ENCODE measurements at places on chromosomes 13 and 19.

GRCh38 chr13:51550151-51550550 is 34.1 kb upstream of the WDFY2 start:
- peaks cover 2% of the 10 kb centered on the region for H3K36me3 ChIP-seq
- H3K4me1 ChIP-seq, result peaks cover 6% of the 10 kb centered on the region
- peaks cover 2% of the 10 kb centered on the region for H3K27me3 ChIP-seq

DNA sequence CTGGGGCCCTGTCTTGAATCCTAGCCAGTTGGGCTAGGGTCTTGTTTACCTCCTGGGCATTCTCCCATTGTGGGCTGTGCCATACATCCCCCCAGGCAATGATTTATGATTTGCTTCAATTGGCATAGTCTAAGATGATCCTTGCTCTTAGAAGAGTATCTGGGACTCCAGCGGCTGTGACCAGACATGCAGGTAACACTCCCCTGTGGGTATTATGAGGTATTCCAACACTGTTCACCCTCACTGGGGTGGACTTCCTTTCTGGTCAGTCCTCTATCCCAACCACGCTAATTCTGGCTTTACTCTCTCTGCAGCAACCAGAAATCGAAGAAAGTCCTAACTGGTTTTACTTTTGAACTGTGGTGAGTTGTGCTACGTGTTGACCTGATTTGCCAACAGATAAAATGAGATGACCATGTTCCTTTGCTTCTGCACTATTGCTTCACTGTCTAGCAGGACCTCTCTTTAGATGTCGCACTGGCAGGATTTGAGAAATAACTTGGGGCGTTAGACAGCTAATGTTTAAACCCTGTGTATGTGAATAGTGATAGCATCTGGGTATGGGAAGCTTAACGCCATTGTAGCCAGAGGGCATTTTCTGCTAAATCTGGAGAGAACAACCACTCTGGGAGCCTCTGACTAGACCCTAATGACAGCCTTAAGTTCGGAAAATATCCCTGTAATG is 6.7 kb upstream of the LRCH1 start:
- H3K4me3 ChIP-seq, result no peak overlapping the region
- no peak for DNase-seq
- peaks cover 10% of the 10 kb centered on the region for H3K4me1 ChIP-seq
- H3K36me3 ChIP-seq, result no peaks in the 10 kb centered on the region
- H3K27ac ChIP-seq, result no peak overlapping the region
- H3K27me3 ChIP-seq, result peaks cover 15% of the 10 kb centered on the region

GRCh38 chr19:47493378-47494210 is 9.6 kb upstream of the KPTN start:
- no peaks in the 10 kb centered on the region for H3K27me3 ChIP-seq
- peaks cover 2% of the 10 kb centered on the region for H3K4me1 ChIP-seq
- H3K36me3 ChIP-seq, result peaks cover 31% of the 10 kb centered on the region
- DNase-seq, result no peak
- no peak overlapping the region for H3K27ac ChIP-seq

DNA sequence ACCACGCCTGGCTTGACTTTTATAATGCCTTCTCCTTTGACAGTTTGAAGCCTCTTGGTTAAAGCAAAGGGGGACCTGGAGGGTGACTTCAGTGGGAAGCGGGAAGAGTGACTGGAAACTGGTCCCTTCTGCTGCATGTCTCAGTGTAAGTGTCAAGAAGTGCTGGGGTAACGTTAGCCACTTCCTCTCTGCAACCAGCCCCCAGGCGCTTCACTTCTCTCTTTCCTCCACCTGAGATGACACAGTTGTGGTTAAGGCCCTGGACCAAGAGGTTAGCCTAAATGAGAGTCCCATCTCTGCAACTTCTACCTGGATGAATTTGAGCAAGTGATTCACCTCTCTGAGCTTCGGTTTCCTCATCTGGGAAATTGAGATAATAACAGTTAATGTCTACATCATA is 16.3 kb downstream of the LEUTX start:
- no peak for DNase-seq
- H3K36me3 ChIP-seq, result no peaks in the 10 kb centered on the region
- H3K4me3 ChIP-seq, result no peak overlapping the region
- no peak overlapping the region for H3K27ac ChIP-seq

- H3K36me3 ChIP-seq, result peaks cover 19% of the 10 kb centered on the region
- no peaks in the 10 kb centered on the region for H3K27me3 ChIP-seq
- peaks cover 42% of the 10 kb centered on the region for H3K4me1 ChIP-seq
- peak overlapping the region; percentile 54 for H3K27ac ChIP-seq
- no peak for DNase-seq
These were observed 3.4 kb downstream of the URI1 start for GRCh38 chr19:29945433-29945832.

DNA sequence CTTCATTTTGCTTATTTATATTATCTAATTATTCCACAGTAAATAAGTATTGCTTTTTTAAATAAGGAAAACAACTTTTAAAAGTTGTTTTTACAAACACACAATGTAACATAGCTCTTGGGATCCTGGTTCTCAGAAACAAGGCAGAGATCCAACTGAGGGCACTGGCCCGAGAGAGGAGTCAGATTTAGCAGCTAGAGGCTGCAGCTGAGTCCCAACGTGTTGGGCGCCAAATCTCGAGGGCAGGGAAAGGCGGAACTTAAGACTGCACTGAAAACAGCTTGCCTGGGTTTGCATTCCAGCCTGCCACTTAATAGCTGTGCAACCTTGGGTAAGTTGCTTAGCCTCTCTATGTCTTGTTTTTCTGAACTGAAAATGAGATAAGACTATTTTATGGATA is 16.4 kb upstream of the WASF3 start:
- no peak overlapping the region for H3K4me3 ChIP-seq
- no peak overlapping the region for H3K27ac ChIP-seq
- no peak for DNase-seq
- no peaks in the 10 kb centered on the region for H3K4me1 ChIP-seq
- H3K27me3 ChIP-seq, result peaks cover 4% of the 10 kb centered on the region

GRCh38 chr19:57096685-57097361 is 23.0 kb upstream of the USP29 start:
- H3K4me3 ChIP-seq, result no peak overlapping the region
- H3K27me3 ChIP-seq, result no peaks in the 10 kb centered on the region
- H3K4me1 ChIP-seq, result no peaks in the 10 kb centered on the region
- DNase-seq, result no peak
- no peak overlapping the region for H3K27ac ChIP-seq
- H3K36me3 ChIP-seq, result peaks cover 2% of the 10 kb centered on the region

DNA sequence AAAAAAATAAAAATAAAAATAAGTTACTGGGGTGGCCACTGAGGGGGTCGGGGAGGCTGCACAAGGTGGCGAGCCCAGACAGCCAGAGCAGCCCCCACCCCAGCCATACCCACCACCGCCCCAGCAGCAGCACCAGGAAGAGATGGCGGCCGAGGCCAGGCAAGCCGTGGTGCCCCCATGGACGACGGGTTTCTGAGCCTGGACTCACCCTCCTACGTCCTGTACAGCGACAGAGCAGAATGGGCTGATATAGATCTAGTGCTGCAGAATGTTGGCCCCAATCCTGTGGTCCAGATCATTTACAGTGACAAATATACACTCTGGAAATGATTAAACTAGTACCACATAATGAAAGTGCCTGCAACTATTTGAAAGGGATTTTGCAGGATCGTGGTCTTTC is 71.6 kb upstream of the ZDHHC20 start:
- no peak overlapping the region for H3K4me3 ChIP-seq
- H3K36me3 ChIP-seq, result peaks cover 6% of the 10 kb centered on the region
- H3K27me3 ChIP-seq, result no peaks in the 10 kb centered on the region
- peaks cover 1% of the 10 kb centered on the region for H3K4me1 ChIP-seq
- no peak overlapping the region for H3K27ac ChIP-seq

GRCh38 chr13:75425216-75426009 is 56.6 kb downstream of the TBC1D4 start:
- no peak overlapping the region for H3K27ac ChIP-seq
- H3K27me3 ChIP-seq, result peaks cover 2% of the 10 kb centered on the region

- no peak overlapping the region for H3K4me3 ChIP-seq
- no peak overlapping the region for H3K27ac ChIP-seq
- no peaks in the 10 kb centered on the region for H3K36me3 ChIP-seq
- H3K4me1 ChIP-seq, result peaks cover 15% of the 10 kb centered on the region
- H3K27me3 ChIP-seq, result peaks cover 7% of the 10 kb centered on the region
These were observed 17.4 kb upstream of the BCL3 start for GRCh38 chr19:44731081-44731480.

DNA sequence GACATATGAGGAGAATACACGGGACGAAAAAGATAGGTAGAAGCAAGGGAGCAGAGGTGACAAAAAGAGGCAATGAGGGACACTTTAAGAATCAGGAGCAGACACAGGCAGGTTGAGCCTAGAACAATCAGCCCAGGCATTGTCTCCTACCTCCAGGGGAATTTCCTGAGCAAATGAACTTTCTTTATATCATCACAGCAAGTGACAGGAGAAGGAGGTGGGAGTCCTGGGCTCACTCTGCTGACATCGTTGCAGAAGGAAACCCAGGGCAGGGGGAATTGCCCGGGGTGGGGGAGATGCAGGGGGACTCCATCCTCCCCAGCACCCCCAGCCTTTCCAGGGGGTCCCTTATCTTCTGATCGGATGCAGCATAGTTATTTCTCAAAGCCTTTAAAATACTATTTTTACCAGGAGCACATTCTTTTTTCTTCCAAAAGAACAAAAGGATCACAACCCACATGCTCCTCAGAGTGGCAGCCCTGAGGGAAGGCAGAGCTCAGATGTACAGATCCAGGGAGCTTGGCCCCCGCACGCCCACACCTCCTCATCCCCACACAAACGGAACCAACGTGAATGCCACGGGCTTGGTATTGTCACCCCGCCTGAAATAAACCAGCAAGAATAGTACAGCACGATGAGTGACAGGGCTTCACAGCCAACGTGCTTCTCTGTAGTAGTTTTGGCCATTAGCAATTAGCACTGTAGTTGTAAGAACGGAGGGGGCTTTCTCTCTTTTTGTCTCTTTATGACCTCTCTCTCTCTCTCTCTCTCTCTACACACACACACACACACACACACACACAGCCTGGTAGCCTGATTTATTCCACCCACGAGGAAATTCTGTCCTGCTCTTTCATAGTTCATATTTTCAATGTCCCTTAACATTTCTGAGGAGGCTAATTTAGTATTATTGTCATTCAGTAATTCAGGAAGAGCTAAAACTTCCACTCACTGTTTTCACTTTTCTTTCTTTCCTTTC is 169.5 kb upstream of the UBL3 start:
- no peak for DNase-seq
- H3K36me3 ChIP-seq, result no peaks in the 10 kb centered on the region
- no peak overlapping the region for H3K4me3 ChIP-seq
- no peak overlapping the region for H3K27ac ChIP-seq
- no peaks in the 10 kb centered on the region for H3K4me1 ChIP-seq
- peaks cover 7% of the 10 kb centered on the region for H3K27me3 ChIP-seq

- H3K4me3 ChIP-seq, result no peak overlapping the region
- peaks cover 23% of the 10 kb centered on the region for H3K36me3 ChIP-seq
- no peak for DNase-seq
- H3K4me1 ChIP-seq, result peaks cover 7% of the 10 kb centered on the region
- no peak overlapping the region for H3K27ac ChIP-seq
- H3K27me3 ChIP-seq, result no peaks in the 10 kb centered on the region
These were observed 133.3 kb downstream of the RGCC start for GRCh38 chr13:41590643-41591042.

- no peaks in the 10 kb centered on the region for H3K4me1 ChIP-seq
- peaks cover 10% of the 10 kb centered on the region for H3K27me3 ChIP-seq
- no peaks in the 10 kb centered on the region for H3K36me3 ChIP-seq
- H3K27ac ChIP-seq, result no peak overlapping the region
- no peak for DNase-seq
These were observed 113.9 kb downstream of the SLC7A1 start for GRCh38 chr13:29481603-29482002.

DNA sequence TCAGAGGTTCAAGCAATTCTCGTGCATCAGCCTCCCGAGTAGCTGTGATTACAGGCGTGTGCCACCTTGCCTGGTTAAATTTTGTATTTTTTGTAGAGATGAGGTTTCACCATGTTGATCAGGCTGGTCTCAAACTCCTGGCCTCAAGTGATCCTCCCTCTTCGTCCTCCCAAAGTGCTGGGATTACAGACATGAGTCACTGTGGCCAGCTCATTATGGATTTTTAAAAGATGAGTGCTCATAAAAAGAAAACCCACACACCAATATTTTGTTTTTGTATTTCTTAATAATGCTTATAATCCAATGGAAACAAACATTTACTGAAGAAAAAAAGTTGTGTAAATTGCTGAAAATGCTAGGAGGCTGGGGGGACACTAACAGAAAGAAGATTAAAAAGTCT is 5.0 kb upstream of the MICU2 start:
- peaks cover 24% of the 10 kb centered on the region for H3K27me3 ChIP-seq
- no peak for DNase-seq
- peaks cover 11% of the 10 kb centered on the region for H3K4me1 ChIP-seq

DNA sequence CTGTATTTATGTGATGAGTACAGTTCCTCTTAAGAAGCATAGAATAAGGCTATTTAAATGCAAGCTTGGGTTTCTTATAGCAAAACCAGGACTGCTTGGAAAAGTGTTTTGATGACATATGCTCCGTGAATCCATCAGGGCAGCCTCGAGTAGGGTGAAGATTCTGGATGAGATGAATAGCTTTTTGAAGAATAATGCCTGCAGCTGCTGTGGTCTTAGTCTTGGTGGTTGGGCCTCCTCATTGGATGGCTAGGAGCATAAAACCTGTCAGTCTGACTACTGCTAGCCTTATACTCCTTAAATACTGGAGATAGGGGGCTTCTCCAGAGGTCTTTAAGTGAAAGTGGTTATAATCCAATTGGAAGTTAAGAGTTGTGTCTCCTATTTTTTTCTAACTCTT is 704.3 kb downstream of the FGF9 start:
- no peaks in the 10 kb centered on the region for H3K36me3 ChIP-seq
- no peak overlapping the region for H3K4me3 ChIP-seq
- no peaks in the 10 kb centered on the region for H3K4me1 ChIP-seq
- DNase-seq, result no peak

DNA sequence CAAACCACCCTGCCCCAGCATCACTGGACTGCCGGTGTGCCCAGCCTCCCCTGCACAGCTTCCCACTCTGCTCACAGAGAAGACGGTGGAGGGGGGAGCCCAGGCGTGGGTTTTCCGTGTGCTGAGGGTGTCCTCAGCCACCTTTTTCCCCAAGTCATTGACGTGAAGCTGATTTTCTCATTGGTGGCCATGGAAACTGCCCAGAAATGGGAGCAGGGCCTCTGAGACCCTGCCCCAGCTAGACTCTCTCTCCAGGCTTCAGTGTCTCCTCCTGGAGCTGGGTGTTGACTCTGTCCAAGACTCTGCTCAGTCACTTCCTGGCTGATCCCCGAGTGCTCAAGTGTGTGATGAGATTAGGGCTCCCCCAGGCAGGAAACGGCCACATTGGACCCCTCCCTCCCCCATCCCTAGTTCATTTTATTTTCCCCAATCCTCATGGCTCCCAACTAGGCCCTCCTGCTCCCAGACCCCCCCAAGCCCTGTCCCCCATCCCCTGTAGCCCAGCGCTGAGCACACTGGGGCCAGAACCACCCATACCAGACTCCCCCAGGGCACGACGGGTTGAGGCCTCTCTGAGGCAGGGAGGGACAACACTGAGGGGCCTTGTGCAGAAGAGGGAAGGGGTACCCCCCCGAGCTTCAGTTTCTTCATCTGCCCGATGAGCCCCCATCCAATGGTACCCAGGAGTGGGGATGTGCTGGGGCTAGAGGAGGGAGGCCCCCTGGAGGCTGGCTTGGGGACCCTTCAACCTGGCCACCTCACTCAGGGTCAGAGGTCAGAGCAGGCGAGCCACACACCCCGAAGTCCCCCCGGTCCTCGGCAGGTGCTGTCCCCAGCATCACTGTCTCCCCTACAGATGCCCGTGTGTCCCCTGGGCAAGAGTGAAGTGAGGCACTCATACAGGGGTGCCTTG is 1.2 kb upstream of the F2RL3 start:
- DNase-seq, result no peak
- H3K36me3 ChIP-seq, result no peaks in the 10 kb centered on the region
- peaks cover 2% of the 10 kb centered on the region for H3K27me3 ChIP-seq
- H3K4me3 ChIP-seq, result no peak overlapping the region
- no peak overlapping the region for H3K27ac ChIP-seq
- peaks cover 11% of the 10 kb centered on the region for H3K4me1 ChIP-seq
